ENCODE measurements at places on chromosomes 2 and 18.

- peak overlapping the region; percentile 83 for H3K4me3 ChIP-seq
- peak overlapping the region; percentile 90 for H3K27ac ChIP-seq
- peaks cover 50% of the 10 kb centered on the region for H3K36me3 ChIP-seq
Measured at GRCh38 chr2:230441227-230441897, 25.4 kb downstream of the SP100 start.

- no peak overlapping the region for H3K4me3 ChIP-seq
- no peak overlapping the region for H3K27ac ChIP-seq
- H3K36me3 ChIP-seq, result no peaks in the 10 kb centered on the region
- no peak for DNase-seq
- no peaks in the 10 kb centered on the region for H3K4me1 ChIP-seq
Measured at GRCh38 chr2:9573840-9574239, 18.2 kb upstream of the ADAM17 start.

- DNase-seq, result peak; percentile 20
- peaks cover 9% of the 10 kb centered on the region for H3K36me3 ChIP-seq
- H3K27ac ChIP-seq, result no peak overlapping the region
- H3K4me3 ChIP-seq, result no peak overlapping the region
Measured at GRCh38 chr2:238970553-238971081, 122.7 kb downstream of the TWIST2 start.

DNA sequence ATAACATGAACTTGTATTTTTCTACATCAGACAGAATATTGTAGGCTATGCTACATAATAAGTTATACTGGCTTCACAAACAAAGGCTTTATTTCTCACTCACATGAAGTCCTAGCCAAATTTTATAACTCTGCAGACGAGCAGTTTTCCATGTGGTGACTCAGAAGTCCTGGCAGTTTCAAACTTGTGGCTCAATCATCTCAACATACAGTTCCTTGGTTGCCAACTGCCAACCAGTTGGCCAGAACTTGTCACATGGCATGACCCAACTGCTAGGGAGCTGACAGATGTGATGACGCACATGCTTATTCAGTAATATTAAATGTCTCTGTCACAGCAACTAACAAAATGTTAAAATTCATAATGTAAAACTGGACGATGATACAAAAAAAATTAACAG is 63.8 kb upstream of the ZC3H15 start:
- H3K4me3 ChIP-seq, result no peak overlapping the region
- H3K4me1 ChIP-seq, result peaks cover 8% of the 10 kb centered on the region
- no peak for DNase-seq
- H3K36me3 ChIP-seq, result peaks cover 14% of the 10 kb centered on the region
- no peaks in the 10 kb centered on the region for H3K27me3 ChIP-seq

DNA sequence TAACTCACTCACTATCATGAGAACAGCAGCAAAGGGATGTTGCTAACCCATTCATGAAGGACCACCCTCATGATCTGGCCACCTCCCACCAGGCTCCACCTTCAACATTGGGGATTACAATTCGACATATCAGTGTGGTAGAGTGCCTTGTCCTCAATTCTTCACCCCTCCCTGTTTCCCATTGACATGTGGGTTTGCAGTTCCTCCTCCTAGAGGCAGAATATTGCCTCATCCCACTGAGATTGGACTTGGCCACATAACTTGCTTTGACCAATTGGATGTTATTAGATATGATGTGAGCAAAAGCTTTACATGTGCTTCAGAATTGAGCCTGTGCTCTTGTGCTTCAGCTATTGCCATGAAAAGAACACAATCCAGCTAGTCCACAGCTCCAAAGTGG is 217.0 kb upstream of the CXCR4 start:
- no peak for DNase-seq
- H3K27ac ChIP-seq, result no peak overlapping the region
- no peaks in the 10 kb centered on the region for H3K27me3 ChIP-seq
- peaks cover 9% of the 10 kb centered on the region for H3K36me3 ChIP-seq
- H3K4me1 ChIP-seq, result peaks cover 4% of the 10 kb centered on the region

GRCh38 chr2:84776011-84776410 is 104.9 kb downstream of the TRABD2A start:
- no peak for DNase-seq
- peaks cover 48% of the 10 kb centered on the region for H3K36me3 ChIP-seq

DNA sequence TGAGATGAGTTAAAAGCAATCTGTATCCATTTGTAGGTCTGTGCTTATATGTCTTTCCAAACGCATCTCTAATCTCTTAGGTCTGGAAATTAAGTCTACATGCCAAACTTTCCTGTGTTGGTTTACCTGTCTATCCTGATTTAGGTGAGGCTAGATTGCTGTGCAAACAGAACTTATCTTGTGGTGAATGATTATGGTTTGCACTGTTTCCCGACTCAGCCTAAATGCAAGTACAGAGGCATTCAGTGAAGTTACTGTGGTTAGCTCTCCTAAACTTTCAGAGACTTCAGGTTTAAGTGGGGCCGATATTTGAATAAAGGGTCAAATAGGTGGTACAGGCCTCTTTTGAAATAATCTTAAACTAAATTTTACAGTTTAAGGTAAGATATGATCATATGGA is 103.5 kb downstream of the ICOS start:
- H3K4me1 ChIP-seq, result peaks cover 7% of the 10 kb centered on the region
- no peaks in the 10 kb centered on the region for H3K36me3 ChIP-seq
- H3K27me3 ChIP-seq, result no peaks in the 10 kb centered on the region
- no peak for DNase-seq

DNA sequence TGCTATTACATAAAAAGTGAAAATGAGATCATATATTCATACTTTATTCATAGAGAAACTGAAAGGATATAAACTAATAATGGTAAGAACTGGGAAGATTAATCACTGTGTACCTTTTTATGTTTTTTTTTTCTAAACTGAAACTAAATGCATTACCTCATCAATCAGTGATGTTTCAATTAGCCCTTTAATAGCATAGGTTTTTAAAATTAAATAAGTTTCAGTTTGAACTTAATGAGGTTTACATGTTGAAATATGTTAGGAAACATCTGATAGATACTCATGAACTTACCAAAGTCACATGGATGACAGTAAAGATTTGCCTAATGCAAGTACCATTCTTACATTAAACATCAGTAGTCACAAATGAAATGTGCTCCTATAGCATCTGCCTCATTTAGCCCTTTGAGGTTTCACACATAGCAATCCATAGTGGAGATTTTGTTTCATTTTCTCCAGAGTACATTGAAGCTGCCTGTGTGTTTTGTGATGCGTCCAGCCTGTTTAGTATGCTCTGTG is 8.9 kb downstream of the MAPRE2 start:
- H3K27me3 ChIP-seq, result no peaks in the 10 kb centered on the region
- no peak for DNase-seq
- H3K4me1 ChIP-seq, result peaks cover 86% of the 10 kb centered on the region

DNA sequence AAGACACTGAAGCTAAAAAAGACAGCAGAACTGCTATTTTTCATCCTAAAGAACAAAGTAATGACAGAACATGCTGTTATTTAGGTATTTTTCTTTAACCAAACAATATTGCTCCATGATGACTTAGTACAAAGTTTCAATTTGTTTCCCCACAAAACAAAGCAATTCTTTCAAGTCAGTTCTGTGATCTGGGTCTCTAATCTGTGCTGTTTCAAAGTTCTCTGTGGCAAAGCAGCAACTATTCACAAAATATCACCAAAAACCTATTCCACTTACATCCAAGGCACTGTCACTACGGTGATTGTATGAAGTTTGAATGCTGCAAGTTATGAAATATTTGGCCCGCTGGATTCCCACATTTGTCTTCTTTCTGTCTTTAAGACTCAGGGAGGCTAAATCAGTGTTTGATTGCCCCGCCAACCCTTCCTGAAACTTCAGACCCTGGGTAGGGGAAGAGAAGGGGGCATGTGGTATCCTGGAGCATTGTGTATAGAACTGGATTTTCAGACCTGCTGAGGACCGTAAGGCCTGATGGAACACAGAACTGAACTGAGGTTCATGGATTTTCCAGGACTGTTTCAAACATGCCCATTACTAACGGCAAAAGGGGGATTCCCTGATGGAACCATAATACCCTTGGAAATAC is 13.1 kb upstream of the MFF start:
- no peak overlapping the region for H3K4me3 ChIP-seq
- no peaks in the 10 kb centered on the region for H3K4me1 ChIP-seq
- no peaks in the 10 kb centered on the region for H3K27me3 ChIP-seq
- H3K27ac ChIP-seq, result no peak overlapping the region
- H3K36me3 ChIP-seq, result no peaks in the 10 kb centered on the region

DNA sequence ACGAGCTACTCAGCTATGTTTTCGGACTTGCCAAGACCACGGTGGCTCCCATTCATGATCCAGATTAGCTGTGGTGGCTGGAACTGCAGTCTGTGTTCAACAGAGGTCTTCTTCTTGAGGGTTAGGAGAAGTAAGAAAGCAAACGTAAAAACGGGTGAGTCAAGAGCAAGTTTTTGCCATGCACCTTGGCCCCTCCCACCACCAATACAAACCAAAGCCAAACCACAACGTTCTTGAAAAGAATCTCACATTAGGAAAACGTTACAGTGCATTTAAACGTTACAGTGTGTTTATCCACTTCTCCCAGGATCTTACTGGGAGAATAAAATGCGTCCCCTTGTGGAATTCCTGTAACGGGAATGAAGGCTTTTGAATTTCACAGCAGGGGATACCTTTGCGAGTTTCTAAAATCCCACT is 725 bp downstream of the FBXO48 start:
- peak; percentile 29 for DNase-seq
- H3K4me3 ChIP-seq, result peak overlapping the region; percentile 96

DNA sequence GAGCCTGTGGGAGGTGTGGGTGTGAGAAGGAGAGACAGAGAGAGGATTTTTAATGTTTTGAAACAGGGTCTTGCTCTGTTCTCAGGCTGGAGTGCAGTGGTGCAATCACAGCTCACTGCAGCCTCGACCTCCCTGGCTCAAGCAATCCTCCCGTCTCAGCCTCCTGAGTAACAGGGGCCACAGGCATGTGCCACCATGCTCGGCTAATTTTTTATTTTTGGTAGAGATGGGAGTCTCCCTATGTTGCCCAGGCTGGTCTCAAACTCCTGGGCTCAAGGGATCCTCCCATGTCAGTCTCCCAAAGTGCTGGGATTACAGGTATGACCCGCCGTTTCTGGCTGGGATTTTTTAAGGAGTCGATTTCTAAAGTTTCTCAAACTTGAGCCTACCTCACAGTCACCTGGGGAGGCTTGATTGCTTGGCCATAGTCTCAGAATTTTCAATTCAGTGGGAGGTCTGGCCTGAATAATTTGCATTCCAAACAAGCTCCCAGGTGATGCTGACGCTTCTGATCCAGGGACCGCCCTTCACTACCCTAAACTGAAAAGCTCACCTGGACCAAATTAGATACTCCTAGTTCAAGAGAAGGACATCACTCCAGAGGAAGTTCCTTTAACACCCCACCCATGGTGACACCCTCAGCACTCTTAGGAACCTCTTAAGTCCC is 70.8 kb upstream of the SLC1A4 start:
- no peak for DNase-seq
- H3K36me3 ChIP-seq, result no peaks in the 10 kb centered on the region
- H3K27ac ChIP-seq, result peak overlapping the region; percentile 39
- H3K4me1 ChIP-seq, result peaks cover 19% of the 10 kb centered on the region
- peak overlapping the region; percentile 90 for H3K4me3 ChIP-seq

DNA sequence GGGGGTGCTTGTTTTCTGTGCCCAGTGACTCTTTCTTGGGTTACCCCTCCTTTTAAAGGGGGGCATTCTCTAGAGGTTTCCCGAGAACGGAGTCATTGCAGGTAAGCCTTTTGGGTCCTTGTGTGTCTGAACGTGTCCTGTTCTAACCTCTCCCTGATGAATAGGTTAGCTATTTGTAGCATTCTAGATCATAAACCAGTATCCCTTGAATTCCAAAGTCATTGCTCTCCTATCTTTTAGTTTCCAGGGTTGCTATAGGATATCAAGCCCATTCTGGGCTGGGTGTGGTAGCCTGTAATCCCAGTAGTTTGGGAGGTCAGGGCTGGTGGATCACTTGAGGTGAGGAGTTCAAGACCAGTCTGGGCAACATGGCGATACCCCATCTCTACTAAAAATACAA is 65.9 kb upstream of the YWHAQ start:
- no peak for DNase-seq
- H3K4me3 ChIP-seq, result no peak overlapping the region
- no peaks in the 10 kb centered on the region for H3K27me3 ChIP-seq
- no peaks in the 10 kb centered on the region for H3K36me3 ChIP-seq
- H3K27ac ChIP-seq, result no peak overlapping the region

- DNase-seq, result no peak
- H3K36me3 ChIP-seq, result no peaks in the 10 kb centered on the region
- H3K4me1 ChIP-seq, result peaks cover 67% of the 10 kb centered on the region
- H3K27me3 ChIP-seq, result no peaks in the 10 kb centered on the region
Measured at GRCh38 chr18:51195086-51195450, 2.4 kb downstream of the MEX3C start.

GRCh38 chr2:223930103-223930976 is 14.8 kb downstream of the WDFY1 start:
- DNase-seq, result no peak
- H3K27ac ChIP-seq, result peak overlapping the region; percentile 73
- H3K4me1 ChIP-seq, result peaks cover 9% of the 10 kb centered on the region
- no peaks in the 10 kb centered on the region for H3K27me3 ChIP-seq
- peaks cover 8% of the 10 kb centered on the region for H3K36me3 ChIP-seq
- H3K4me3 ChIP-seq, result no peak overlapping the region

- H3K4me1 ChIP-seq, result peaks cover 14% of the 10 kb centered on the region
- H3K27me3 ChIP-seq, result no peaks in the 10 kb centered on the region
- no peak for DNase-seq
Measured at GRCh38 chr2:3307901-3308300, 69.7 kb downstream of the EIPR1 start.

DNA sequence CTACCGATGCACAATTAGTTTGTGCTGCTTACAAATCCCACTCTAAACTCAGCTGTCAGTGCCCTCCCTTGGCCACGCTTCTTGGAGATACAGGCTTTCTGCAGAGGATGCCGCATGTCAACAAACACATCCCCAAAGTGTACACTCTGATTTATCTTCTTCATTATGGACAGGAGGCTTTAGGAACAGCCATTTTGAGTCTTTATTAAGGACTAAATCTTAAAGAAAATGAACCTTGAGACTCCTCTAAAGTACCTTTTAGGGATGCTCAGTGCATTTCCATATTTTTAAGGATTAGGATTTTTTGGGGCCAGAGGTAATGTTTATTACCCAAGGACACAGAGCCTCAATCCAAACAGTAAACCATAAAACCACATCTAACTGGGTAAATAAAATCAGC is 6.0 kb downstream of the EDAR start:
- H3K27me3 ChIP-seq, result no peaks in the 10 kb centered on the region
- DNase-seq, result no peak
- H3K4me3 ChIP-seq, result peak overlapping the region; percentile 42
- no peak overlapping the region for H3K27ac ChIP-seq

- H3K4me1 ChIP-seq, result peaks cover 6% of the 10 kb centered on the region
- no peaks in the 10 kb centered on the region for H3K36me3 ChIP-seq
- no peak overlapping the region for H3K27ac ChIP-seq
- no peak for DNase-seq
- no peak overlapping the region for H3K4me3 ChIP-seq
Measured at GRCh38 chr2:85524336-85524908, 14.5 kb upstream of the MAT2A start.

GRCh38 chr2:169452080-169452479 is 27.2 kb upstream of the BBS5 start:
- H3K4me1 ChIP-seq, result no peaks in the 10 kb centered on the region
- no peaks in the 10 kb centered on the region for H3K36me3 ChIP-seq
- H3K27ac ChIP-seq, result no peak overlapping the region
- peaks cover 3% of the 10 kb centered on the region for H3K27me3 ChIP-seq
- DNase-seq, result no peak
- no peak overlapping the region for H3K4me3 ChIP-seq
